ENCODE measurements at places on chromosomes 2 and 18.

- DNase-seq = no peak
Observed at GRCh38 chr18:34321066-34321465, 96.4 kb upstream of the NOL4 start.

GRCh38 chr2:235594964-235595363, 101.1 kb downstream of the AGAP1 start:
- DNase-seq = no peak

DNA sequence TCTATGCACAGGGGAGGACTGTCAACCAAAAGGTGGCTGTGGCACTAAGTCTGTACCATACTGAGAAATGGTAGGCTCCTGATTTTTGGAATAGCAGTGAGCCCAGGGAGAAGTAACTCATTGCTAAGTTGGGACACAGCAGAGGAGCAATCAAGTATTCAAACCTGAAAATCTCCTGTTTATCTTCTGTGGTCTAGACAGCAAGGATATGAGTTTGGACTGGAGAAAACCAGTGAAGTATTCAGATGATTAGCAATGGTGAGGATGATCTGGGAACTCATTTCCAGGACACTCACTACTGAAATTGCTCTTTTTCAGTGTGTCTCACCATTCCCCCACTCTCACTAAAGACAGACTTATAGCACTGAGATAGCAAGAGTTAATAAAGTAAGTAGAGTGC, 112.0 kb downstream of the GULP1 start:
- no peak for DNase-seq

GRCh38 chr2:180662941-180663471, 317.4 kb upstream of the UBE2E3 start:
- DNase-seq = no peak

DNA sequence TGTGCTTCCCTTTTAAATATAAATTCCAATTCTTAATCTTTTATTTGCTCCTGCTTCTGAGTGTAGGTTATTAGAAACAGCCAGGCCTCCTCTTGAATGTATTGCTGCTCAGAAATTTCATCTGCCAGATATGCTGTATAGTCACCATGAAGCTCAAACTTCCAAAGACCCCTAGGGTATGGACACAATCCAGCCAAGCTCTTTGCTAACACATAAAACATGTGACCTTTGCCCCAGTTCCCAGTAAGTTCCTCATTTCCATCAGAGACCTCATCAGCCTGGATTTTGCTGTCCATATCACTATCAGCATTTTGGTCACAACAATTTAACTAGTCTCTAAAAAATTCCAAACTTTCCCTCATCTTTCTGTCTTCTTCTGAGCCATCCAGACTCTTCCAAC, 75.2 kb downstream of the MAP2 start:
- DNase-seq = no peak

DNA sequence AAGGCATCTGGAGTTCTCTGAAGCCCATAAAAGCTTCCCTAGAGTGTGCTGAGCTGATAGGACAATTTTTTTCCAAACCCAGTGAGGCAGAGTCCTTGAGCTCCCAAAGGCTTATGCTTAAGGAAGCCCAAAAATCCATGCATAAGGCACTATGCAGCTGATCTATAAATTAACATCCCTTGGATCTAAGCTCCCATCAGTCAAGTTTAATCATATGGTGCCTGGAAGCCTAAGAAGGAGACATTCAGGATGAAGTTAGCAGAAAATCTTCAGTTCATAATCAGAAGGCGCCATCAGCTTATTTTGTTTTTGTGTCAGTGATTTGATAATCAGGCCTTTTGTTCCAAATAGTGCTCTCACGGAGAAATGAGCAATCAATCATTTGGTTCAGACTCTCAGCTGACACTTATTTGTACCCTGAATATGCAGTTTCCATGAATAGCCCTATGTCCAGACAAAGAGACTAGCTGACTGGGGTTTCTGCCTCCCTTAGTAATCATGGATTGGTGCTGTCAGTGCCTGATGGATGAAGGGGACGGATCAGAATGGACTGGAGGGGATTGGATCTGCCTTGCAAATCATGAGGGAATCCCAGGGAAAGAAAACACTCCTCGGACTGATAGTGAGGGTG, 464.8 kb upstream of the RGPD4 start:
- no peak for DNase-seq

- no peak for DNase-seq
Observed at GRCh38 chr2:18368008-18368407, 192.4 kb downstream of the RDH14 start.

DNA sequence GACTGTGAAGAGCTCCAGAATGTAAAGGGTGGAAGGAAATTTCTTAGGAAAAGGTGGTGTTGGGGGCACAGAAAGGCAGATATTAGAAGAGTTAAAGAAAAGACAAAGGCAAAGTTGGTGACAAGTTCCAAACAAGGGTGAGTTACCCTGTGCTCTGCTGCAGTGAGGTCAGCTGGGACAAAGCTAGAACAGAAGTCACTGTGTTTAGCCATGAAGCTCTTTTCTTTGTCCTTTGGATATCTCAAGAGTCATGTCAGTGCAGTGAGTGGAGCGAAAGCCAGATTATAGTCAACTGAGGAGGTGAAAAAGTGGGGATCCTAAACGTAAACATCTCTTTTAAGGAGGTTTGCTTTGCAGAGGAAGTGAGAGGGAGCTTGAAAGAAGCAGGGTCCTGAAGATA, 187.8 kb upstream of the ALPP start:
- DNase-seq = no peak
